NCI-H345 (cell line): ENCODE measurements at places on chromosomes 5 and 9.

GRCh38 chr5:119445544-119445943 is 6.8 kb upstream of the HSD17B4 start:
- DNase-seq = no peak

DNA sequence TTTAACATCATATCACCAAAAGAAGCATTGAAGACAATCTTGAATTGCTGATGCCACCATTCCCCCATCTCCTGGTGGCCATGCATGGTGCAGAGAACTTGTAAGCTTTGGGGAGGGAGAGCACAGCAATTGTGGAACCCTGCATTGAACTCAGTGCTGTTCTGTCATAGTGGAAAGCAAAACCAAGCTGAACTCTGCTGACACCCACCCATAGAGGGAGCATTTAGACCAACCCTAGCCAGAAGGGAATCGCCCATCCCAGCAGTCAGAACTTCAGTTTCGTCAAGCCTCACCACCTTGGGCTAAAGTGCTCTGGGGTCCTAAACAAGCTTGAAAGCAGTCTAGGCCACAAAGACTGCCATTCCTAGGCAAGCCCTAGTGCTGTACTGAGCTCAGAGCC is 37.4 kb upstream of the RUSC2 start:
- DNase-seq = no peak

GRCh38 chr5:31415960-31416359 is 115.9 kb downstream of the DROSHA start:
- no peak for DNase-seq

DNA sequence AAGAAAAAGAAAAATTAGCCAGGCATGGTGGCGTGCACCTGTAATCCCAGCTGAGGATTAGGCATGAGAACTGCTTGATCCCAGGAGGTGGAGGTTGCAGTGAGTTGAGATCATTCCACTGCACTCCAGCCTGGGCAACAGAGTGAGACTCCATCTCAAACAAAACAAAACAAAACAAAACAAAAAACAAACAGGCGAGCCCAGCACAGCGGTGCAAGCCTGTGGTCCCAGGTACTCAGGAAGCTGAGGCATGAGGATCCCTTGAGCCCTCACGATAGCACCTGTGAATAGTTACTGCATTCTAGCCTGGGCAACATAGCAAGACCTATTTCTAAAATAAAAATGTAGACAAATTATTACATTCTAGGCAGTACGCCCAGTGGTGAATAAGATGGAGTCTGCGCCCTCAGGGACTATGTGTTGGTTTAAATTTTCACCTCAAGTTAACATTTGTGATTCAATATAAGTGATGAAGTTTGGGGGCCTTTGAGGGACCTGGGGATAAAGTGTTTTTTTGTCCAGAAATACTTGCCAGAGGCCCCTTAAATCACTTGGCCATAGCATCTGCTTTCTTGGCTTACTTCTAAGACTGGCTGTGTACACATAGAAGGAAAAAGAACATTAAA is 3.4 kb upstream of the GAPVD1 start:
- no peak for DNase-seq

- DNase-seq = no peak
Observed at GRCh38 chr9:4986296-4986695, 1.2 kb downstream of the JAK2 start.

GRCh38 chr5:124997186-124997893 is 250.9 kb upstream of the ZNF608 start:
- DNase-seq = no peak

DNA sequence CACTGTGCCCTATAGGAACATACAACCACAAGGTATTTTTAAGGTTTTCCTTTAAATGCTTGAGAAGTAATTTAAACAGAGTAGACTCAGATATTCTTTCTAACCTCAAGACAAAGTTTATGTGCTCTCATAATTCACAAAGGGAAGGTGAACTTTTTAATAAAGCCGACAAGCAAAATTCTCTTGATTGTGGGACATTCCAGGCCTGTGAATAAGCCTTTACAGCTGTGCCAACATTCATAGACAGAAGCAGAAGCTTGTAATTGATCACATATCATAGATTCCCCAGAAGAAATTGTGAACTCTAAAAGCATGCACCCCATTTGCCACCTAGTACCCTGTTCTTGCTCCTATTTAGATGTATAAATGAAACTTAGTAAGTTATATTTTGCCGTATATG is 1107.8 kb upstream of the SEMA6A start:
- DNase-seq = no peak

DNA sequence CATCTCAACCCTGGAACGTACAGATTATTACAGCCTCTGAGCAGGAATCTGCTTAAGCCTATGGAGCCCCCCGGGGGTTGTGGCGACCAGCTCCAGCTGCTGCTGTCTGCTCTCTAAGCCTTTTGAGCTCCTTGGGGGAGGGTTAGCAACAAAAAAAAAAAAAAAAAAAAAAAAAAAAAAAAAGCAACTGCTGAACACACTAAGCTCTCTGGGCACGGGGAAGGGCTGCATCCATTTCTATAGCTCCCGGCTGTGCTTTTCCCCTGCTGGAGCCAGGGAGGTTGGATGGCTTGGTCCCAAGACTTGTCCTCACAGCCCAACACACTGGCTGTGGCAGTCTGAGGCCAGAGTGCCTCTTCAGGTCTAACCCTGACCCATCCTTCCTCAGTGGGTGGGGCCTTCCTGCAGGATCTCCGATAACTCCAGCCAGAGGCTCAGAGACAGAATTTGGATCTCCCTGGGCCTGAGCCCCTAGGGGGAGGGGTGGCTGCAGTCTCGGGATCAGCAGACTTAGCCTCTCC is 82.1 kb downstream of the FBN2 start:
- no peak for DNase-seq

DNA sequence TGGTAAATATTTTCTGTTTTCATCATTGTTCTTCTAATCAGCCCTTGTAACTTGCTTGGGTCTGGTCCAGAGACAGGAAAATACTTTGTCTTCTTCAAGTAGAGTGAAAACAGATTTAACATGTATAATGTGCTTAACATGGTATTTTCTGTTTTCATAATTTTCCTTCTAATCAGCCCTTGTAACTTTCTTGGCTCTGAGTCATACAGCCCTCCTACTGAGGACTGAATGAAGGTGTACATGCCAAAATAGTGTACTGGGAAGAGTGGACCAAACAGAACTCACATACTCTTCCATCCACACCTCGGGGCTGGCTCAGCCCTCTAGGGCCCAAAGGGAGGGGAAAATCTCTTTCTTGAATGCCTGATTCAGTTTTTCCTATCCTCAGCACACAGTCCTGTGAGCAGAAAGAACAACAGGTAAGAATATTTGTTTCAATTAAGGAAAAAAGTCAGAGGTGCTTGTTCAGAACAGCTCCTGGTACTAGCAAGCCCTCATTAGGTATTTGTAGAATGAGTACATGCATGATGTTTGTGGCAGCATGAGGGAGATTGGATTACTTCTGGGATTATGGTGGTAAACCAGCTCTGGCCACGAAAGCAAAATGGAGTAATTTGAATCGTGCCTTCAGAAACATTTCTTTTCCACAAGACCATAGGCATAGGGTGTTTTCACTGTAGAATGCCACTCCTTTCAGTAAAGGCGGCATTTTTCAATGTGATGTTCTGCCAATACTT is 24.2 kb upstream of the MACIR start:
- DNase-seq = no peak

DNA sequence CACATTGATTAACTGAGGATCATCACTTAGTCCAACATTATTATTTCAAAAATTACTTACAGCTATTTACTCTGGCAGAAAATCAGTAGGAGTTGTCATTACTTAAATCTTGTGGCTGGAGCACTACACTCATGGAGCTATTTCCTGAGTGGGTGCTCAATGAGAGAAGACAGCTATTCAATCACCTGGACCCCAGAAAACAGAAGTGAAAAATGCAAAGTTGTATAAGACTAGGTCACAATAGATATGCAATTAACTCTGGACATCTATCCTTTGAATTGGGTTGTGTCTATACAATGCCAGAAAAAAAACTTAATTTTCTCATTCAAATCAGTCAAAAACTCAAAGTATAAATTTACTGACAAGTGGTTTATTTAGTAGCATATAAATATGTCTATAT is 340.9 kb downstream of the EFNA5 start:
- DNase-seq = no peak

- no peak for DNase-seq
Observed at GRCh38 chr9:26551451-26551850, 341.2 kb downstream of the CAAP1 start.

- DNase-seq = no peak
Observed at GRCh38 chr9:34456746-34457145, 1.6 kb downstream of the FAM219A start.

- DNase-seq = no peak
Observed at GRCh38 chr5:14365831-14366430, 215.7 kb upstream of the OTULINL start.

GRCh38 chr9:136729144-136729543 is 13.6 kb downstream of the LCN10 start:
- DNase-seq = no peak

GRCh38 chr5:65927503-65928321 is 1.3 kb downstream of the ERBIN start:
- DNase-seq = no peak

DNA sequence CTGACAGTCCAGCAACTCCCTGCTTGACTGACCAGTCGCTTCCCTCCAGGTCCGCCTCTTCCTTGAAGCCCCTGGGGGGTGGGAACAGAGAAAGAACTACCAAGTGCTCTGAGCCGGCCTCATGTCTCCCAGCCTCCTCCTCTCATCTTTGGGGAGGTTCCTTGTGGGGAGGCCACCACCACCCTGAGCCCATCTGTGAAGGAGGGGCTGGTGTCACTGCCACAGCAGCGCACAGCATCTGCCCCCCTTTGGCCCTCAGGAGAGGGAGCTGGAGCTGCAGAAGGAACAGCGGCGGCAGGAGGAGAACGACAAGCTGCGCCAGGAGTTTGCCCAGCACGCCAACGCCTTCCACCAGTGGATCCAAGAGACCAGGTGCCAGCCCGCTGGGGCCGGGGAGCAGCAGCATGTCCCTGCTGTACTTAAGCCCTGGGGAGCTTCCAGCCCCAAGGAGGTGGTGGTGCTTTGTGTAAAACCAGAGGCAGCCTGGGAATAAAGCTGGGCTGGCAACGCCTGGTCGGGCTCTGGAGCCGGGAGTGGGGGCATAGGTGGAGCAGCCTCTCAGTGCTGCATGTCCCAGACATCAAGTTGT is 29.4 kb downstream of the DYNC2I2 start:
- DNase-seq = no peak

DNA sequence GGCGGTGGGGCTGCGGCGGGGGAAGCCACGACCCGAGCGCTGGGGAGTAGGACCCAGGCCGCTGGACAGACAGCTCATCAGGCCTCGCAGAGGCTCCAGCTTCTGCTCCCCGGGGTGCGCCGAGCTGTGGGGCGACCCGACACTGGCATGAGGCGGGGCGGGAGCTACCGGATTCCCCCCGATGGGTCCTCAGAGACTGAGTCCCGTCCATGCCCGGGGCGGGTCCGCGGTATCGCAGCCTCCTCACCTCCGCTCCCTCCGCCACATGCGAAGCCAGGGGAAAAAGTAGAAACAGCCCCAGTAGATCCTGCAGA is 2.6 kb upstream of the CCL27 start:
- no peak for DNase-seq
